Head of caudate nucleus (tissue), 42 donors: ENCODE measurements at places on chromosomes 13 and 19.
A peak's percentile ranks its signal among the peaks of the same experiment; 100 is the strongest.

- DNase-seq: no peak
Observed at GRCh38 chr19:1070931-1071791, 4.2 kb downstream of the ARHGAP45 start.

DNA sequence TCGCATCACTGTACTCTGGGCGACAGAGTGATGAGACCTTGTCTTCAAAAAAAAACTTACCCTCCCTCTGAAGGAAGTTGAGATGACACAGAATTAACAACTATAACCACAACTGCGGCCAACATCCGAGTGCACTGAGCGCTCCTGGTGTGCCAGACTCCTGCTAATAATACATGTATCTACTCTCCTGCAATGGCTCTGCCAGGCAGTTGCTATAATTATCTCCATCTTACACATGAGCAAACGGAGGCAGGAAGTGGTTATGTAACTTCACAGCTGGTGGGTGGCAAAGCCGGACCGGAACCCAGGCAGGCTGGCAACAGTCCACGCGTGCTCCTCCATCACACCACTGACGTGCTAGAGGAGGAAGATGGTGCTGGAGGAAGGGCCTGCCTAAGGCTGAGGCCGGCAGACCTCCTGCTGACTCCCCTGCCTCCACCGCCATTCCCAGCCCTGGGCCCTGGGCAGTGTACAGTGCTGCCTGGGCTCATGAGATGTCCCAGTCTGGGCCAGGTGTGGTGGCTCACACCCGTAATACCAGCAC, 12.6 kb downstream of the XRCC1 start:
- peak; percentile 88 for DNase-seq

- no peak for DNase-seq
Observed at GRCh38 chr13:27124571-27124970, 47.0 kb downstream of the USP12 start.

GRCh38 chr19:38929929-38930775, at the start of gene SARS2:
Gene SARS2, minus strand, starts transcription at chr19:38930763. Its CDS starts 27 bp downstream, at chr19:38930736.
- DNase-seq: peak; percentile 91

DNA sequence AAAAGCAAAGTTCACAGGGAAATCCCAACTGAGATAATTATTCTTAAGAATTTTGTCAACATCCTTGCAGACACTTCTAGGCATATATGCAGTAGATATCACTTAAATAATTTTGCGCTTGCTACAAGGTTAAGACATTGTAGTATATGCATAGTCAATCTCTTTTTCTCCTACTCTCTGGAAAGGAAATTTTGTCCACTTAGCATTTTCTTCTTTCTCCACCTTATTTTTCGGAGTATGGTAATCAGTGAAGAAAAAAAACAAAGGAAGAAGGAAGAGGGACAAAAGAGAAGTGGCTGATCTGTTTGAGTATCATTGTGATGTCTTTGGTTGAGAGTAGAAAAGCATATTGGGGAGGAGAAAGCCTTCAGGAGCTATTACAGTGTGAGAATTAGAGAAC, 104.6 kb downstream of the LACC1 start:
- DNase-seq: no peak

DNA sequence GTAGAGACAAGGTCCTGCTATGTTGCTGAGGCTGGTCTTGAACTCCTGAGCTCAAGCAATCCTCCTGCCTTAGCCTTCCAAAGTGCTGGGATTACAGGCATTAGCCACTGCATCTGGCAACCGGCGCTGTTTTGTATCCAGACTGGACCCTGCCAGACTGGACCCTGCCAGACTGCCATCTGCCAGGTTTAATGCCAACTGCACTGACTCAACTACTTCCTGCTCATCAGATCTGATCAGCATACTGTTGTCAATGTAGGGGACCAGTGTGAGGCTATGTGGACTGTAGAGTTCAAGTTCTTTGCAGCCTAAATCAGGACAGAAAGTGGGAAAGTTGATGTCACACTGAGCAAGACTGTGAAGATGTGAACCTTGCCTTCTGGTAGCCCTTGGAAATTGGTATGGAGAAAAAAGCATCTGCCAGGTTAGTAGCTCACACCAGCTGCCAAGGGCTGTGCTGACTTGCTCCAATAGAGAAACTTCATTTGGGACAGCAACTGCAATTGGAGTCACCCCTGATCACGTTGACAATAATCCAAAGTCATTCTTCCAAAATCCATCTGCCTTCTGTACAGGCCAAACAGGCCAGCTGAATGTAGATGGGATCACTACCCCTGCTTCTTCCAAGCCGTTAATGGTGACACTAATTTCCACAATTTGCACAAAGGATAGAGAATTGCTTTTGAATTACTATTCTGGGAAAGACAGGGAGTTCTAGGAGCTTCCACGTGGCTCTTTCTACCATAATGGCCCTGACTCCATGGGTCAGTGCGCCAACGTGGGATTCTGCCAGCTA, 36.8 kb upstream of the ATP1A3 start:
- DNase-seq: no peak

- DNase-seq: no peak
Observed at GRCh38 chr19:2639999-2640398, 62.5 kb downstream of the GNG7 start.

DNA sequence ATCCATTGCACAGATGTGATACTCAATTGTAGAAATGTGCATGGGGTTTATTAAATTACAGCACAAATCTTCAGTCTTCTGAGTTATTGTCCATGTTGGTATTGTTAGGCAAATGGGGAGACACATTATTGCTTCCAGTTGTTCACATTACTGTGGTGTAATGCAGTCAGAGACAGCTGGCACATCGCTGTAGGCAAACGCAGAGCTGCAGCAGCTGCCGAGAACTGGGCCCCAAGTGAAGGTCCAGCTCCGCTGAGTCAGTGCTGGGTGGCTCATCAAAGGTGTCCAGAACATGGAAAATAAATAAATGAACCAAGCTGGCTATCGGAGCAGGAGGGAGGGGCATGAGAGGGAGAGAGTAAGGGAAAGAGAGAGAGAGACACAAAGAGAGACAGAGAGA, 299.1 kb upstream of the OBI1 start:
- DNase-seq: no peak

- peak; percentile 61 for DNase-seq
Observed at GRCh38 chr13:113862931-113863523, 849 bp downstream of the GAS6 start.

GRCh38 chr19:3413796-3414327, 47.5 kb downstream of the NFIC start:
- no peak for DNase-seq

GRCh38 chr13:30435911-30436451, 13.7 kb downstream of the UBE2L5 start:
- DNase-seq: no peak

DNA sequence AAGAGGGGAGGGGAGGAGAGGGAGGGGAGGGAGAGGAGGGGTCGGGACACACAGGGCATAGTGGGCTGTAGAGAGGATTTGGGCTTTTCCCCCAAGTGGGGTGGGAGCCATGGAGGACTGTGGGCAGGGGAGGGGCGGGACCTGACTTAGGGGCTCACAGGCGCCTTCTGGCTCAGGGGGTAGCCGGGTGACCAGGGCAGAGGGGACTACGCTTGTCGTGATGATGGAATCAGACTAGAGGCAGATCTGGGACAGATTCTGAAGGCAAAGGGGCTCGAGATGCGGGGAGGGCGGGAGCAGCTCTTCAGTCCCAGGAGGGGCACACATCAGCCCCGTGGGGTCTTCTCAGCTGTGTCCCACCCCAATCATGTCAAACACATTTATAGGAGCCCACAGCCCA, 13.5 kb downstream of the NDUFA11 start:
- DNase-seq: no peak

GRCh38 chr19:4910594-4911281, 1.4 kb downstream of the UHRF1 start:
- DNase-seq: no peak

DNA sequence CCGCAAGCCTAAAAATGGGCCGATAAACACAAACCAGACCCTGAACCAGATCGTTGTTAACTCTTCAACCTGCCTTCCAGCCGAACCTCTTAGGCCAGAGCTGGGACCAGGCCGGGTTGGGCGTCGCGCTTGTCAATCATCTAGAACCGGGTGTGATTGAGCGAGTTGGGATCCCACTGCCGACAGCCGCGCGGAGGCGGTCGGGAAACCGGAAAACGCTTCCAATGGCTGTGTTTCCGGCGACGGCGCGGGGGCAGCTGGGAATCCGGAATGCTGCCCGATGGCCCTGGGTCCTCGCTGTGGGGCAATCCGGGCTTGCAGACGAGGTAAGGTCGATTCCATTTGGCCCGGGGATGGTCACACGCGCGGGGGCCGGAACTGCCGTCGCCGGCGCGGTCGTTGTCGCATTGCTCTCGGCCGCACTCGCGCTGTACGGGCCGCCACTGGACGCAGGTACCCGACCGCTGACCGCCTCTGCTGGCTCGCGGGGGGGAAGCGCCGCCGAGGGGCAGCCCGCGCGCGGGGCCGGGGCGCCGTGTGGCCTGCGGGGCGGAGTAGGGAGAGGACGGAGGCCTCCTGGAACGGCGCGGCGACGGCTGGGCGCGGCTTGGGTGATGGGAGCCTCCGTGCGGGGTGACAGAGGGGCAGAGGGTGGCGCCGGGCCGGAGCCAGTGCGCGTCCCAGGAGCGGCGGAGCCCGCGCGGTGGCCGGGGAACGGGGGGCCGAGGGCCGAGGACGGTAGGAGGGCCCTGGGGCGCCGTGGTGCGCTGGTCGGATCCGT, at the start of gene NAXD:
TSS of gene NAXD (plus strand) at position 224 of the 781 bp plus-strand sequence. CDS start at position 281, 57 bp downstream.
- DNase-seq: peak; percentile 96

- DNase-seq: no peak
Observed at GRCh38 chr19:38736036-38736412, 8.2 kb downstream of the CAPN12 start.

DNA sequence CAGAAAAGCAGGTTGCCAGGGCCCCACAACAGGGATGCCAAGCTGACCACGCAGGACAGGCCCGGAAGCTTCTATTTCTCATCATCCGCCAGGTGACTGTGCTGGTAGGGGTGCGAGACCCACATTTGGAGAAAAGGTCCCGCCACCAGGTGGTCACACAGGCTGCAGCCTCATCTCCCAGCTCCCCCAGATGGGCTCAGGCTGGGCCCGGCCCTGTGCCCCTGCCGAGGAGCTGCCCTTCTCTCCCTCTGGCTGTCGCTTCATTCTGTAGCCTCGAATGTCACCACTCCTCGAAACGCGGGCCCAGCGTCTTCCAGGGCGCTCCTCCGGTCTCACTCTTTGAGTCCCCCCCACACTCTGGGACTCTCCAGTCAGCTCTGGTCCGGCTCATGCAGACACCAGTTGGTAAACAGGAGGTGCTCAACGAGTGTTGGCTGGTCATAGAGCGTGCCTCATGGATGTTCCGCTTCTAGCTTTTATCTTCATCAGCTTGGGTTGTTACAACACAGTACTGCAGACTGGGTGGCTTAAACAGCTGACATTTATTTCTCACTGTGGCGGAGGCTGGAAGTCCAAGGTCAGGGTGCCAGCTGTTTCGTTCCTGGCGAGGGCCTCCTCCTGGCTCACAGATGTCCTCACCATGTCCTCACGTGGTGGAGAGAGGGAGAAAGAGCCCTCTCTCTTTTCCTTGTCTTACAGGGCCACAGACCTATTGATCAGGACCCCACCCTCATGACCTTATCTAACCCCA, 87.1 kb downstream of the TEX29 start:
- no peak for DNase-seq

- no peak for DNase-seq
Observed at GRCh38 chr13:87820241-87820640, 149.1 kb downstream of the SLITRK5 start.

GRCh38 chr13:49791711-49792549, 552 bp downstream of the KPNA3 start:
- peak; percentile 42 for DNase-seq

GRCh38 chr13:75901501-75901900, 265.4 kb downstream of the LMO7 start:
- no peak for DNase-seq

GRCh38 chr13:24087605-24088225, 72.8 kb upstream of the SPATA13 start:
- no peak for DNase-seq

GRCh38 chr19:54160182-54160811, 776 bp upstream of the LENG1 start:
- no peak for DNase-seq

GRCh38 chr13:20425819-20426219, 99.8 kb downstream of the CRYL1 start:
- no peak for DNase-seq
